ENCODE measurements at places on chromosomes 7 and 10.

GRCh38 chr7:30029696-30030095, 1.5 kb downstream of the PLEKHA8 start:
- DNase-seq: no peak

GRCh38 chr7:47383696-47384445, 198.0 kb downstream of the TNS3 start:
- DNase-seq: peak; percentile 19

- DNase-seq: peak; percentile 30
Measured at GRCh38 chr7:87671-88070, 104.7 kb upstream of the FAM20C start.

GRCh38 chr10:44954042-44954441, 5.6 kb upstream of the RASSF4 start:
- no peak for DNase-seq

DNA sequence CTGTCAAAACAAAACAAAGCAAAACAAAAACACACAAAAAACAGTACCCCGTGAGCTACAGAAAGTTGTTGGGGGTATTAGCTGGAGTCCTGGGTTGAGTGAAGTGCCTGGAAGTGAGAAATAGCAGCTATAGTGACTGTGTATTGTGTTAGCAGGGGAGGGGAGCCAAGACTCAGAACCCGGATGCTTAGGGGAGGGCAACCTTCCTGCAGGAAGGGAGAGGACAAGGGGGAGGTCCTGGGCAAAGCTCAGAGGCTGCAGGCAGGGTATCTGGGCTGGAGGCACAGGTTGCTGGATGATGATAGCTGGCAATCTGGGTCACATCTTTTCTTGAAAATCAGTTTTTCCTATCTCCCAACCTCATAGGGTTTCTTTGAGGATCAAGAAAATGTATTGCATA, 75.8 kb upstream of the PARD3 start:
- DNase-seq: no peak
